ENCODE measurements at places on chromosomes 2 and 18.

- DNase-seq = no peak
Measured at GRCh38 chr18:57909620-57910019, 106.5 kb upstream of the ATP8B1 start.

DNA sequence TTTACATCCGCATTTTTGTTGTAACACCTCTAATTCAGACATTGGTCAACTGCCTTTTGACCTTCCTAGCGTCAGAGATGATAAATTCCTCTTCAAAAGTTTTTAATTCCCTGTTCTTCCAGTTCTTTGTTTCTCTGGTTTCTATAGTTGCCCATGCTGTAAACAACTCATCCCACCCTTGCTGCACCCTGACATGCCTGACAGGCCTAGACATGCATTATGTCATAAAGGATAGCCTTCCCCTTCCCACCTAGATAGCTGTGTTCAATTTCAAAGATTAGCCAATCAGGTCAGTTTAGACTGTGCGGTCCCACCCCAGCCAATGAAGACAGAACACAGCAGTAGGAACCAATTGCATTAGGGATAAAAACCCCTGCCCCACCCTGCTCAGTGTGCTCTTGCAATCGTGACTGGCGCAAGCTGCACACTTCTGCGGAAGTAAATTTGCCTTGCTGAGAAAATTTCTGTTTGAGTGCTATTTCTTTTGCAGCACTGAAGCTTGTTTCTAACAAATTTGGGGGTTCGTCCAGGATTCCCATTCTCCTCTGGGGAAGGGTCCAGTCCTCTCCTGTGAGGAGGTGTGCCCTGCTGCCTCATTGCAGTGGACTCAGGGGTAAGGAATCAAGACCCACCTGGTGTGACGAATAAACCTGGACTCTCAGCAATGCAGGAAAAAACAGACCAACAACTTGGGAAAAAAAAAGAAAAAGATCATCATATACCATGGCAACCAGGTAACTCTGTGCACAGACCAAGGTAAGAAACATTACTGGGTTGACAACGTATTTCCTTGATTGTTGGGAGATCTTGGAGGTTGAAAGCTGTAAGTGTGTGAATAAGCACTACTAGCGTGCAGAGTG lies 9.1 kb upstream of the SAP130 start:
- no peak for DNase-seq

DNA sequence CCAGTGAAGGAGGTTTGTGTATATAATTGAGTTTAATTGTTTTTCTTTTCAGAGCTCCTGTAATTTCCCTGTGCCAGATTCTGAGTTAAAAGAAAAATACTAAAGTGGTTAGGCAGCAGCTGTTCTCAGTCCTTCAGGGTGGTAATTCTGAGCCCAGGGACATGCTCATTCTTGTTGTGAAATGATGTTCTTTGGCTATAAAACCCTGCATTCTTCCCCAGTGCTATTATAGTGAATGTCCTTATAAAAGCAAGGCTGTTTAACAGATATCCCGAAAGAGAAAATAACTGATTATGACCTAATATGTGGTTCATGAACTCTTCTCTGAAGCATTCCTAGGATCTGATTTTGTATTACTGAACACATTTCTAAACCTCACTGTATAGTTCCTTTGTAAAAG lies 34.0 kb downstream of the ADAM23 start:
- DNase-seq = no peak

- DNase-seq = no peak
Measured at GRCh38 chr2:215188078-215188477, 49.7 kb upstream of the ABCA12 start.

DNA sequence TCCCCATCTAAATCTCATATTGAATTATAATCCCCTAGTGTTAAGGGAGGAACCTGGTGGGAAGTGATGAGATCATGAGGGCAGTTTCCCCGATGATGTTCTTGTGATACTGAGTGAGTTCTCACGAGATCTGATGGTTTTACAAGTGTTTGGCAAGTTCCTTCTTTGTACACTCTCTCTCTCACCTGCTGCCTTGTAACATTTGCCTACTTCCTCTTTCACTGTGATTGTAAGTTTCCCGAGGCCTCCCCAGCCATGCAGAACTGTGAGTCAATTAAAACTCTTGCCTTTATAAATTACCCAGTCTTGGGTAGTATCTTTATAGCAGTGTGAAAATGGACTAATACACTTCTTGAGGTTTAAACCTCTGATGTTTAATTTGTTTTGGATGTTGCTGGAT lies 177.5 kb downstream of the CD8B2 start:
- no peak for DNase-seq

- DNase-seq = no peak
Measured at GRCh38 chr18:62073461-62074281, 113.2 kb downstream of the PIGN start.

DNA sequence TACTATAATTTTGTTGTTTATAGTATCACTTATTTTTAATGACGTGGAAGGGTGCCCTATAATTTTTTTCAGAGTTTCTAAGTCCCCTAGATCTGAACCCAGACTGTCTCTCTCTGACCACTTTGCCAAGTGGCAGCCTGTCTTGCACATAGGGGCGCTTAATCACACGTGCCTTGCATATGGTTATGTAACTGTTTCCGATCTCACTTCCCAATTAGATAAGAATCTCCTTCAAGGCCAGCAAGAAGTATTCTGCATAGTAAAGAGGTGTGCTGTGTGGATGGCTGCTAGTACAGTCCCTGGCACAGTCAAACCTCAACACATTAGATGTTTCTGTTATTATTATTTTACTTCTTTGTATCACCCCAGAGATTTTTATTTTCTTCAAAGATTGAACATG lies 197.8 kb upstream of the SIX2 start:
- no peak for DNase-seq

- no peak for DNase-seq
Measured at GRCh38 chr2:236994361-236994760, 91.3 kb upstream of the COPS8 start.

GRCh38 chr2:35125278-35125677 lies 1230.3 kb upstream of the CRIM1 start:
- DNase-seq = no peak

GRCh38 chr2:109280804-109281203 lies 151.8 kb downstream of the SH3RF3 start:
- DNase-seq = no peak

DNA sequence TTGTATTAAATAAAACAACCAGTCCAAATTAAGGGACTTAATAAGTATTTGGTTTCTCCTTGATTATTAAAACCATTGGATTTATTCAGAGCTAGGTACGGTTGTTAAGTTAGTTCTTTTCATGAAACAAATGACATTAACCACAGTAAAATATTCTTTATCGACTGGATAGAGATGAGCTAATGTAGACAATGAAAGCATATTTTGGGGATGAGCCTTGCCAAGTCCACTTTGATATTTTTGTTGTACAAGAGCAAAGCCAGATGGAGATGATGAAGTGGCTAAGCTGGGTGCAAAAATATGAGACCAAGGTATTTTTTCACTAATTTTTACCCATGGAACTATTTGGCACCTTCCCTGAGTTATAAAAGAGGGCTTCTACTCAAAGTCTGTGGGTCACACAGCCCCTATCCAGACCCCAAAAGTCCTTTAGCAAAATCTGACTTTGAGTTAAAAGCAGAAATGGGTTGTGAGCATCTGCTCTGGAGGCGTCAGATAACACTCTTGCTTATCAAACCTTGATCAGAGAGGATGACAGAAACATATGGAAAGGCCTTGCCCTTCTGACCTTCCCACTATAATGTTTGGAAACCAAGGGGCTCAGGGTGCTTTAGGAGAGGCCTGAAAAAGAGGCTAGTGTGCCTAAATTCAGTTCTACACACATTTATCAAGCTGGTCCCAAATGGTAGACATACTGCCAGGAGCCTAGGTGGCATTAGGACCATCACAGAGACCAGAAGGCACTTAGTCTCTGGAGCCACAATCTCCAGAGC lies 456.8 kb downstream of the MTX2 start:
- no peak for DNase-seq

DNA sequence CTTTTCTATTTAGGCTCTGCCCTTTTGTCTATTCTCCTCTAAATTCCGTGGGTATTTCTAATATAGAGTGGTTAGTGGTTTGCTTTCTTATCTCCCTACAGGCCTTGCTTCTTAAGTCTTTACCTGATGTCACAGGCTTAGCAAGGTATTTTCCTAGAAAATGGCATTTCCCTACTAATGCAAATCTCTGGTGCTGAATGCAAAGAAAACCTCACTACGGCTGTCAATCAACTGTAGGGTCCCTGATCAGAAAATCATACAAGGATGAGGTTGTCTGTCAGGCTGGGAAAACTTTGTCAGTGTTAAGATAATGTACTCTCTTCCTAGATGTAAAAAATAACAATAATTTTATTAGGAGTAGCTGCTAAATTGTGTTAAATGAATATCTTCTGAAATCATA lies 27.1 kb upstream of the DSC1 start:
- DNase-seq = no peak

- DNase-seq = no peak
Measured at GRCh38 chr18:79164706-79165105, 95.5 kb downstream of the ATP9B start.

DNA sequence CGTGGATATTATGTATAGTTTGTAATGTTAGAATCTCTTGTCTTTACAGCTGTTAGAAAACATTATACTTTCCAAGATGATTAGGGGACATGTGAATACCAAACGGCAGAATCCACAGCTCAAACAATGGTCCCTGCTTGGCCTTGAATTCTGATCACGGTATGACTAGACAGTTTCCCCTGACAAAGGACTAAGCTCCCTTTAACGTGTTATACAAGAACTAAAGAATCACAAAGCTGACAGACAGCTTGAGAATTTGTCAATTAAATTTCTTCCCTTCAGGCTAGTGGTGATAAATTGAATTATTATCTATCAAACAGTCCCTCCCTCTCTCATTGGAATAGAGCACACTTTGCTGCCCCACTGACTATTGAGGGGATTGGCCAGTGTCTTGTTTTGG lies 359.2 kb upstream of the ID2 start:
- DNase-seq = no peak

DNA sequence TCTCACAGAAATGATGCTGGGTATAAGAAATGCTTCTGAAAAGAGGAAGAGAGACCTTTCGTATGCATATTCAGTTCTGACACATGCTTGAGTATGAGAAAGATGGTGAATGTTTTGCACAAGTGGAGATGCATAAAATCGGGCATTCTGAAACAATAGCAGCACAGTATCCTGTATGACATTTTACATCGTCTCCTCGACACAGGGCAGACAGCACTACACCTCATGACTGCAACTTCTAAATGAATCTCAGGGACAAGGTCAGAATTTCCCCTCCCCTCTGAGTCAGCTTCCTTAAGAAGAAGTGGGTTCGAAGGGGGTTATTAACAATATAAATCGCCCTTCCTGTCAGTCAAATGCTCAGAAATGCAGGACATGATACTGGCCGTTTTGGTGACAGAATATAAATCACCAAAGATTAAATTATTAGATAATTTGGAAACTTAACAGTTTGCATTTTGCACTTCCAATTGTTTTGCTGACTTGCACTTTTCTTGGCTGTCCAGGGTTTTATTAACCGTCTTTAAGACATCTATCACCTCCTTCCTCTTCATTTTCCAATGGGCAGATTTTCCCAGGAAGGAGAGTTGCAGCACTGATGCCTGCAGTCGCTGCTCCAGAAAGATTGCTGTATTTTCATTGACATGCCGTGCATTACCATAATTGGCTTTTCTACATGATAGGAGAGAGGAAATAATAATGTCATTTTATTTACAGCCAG lies 57.2 kb downstream of the TSHZ1 start:
- no peak for DNase-seq

DNA sequence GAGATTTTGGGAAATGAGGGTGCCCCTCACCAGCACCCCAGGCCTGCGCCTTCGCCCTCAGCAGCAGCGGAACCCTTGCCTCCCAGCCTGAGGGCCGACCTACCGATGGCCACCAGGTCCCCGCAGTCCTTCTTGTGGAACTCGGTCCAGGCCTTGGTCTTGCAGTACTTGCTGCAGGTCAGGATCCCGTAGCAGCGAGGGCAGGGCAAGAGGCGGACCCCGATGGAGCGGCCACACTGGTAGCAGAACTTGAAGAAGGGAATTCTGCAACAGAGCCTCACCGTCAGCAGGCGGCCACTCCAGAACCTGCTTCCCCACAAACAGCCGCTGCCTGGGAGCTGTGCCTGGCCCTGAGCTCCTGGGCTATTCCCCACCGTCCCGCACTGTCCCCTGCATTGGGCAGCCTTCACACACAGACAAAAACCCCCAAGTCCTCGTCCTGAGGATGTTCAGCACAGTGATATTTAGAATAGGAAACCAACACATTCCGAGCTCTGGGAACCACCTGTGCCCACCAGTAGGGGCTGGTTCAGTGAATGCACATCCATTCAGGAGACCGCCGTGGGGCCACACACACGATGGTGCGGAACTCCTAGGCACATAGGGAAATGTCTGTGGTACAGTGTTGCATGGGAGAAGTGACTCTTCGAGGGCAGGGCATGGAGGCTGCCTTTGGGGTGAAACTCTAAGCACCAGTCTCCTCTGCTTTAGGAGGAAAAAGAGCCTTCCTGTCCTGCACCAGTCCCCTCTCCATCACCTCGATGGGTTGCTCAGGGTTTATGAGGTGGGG lies 45.6 kb downstream of the GPC1 start:
- no peak for DNase-seq

DNA sequence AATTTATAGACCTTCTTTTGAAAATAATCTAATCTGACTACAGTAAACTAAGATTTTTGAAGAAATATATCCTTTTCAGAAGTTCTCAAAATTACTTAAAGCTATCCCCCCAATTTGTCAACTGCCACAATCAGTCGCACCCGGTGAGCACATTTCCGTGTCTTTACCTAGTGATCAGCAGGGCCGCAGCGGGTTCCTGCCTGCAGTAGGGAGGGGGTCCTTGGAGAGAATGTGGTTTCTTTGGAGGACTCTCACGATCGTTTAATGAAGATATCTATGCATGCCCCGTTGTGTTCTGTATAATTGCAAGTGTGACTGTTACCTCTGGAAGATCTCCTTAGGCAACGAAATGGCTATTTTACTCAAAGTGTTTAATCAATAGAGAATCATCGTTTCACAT lies 251.9 kb upstream of the RAB12 start:
- DNase-seq = no peak

All from activated T-cell treated with anti-CD3 and anti-CD28 coated beads for 4 hours (primary cell).